Fibroblast of pulmonary artery (primary cell): ENCODE measurements at places on chromosomes 4 and X.

DNA sequence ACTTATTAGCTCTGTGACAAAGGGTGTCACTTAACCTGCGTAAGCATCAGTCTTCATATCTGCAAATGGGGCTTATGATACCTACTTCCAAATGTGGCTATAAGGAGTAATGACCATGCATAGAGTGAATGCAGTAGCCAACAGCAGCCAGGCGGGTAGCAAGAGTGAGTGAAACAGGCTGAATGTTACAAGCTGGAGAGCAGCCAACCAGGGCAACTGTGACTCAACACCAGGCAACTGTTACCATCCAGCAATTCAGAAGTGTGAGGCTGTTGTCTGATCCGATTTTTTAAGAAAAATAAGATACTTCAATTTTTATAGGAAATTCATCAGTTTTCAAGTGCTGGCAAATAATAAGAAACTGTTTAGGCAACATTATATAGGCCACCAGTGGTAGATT is 270.2 kb upstream of the TAPT1 start:
- DNase-seq: peak; percentile 58

DNA sequence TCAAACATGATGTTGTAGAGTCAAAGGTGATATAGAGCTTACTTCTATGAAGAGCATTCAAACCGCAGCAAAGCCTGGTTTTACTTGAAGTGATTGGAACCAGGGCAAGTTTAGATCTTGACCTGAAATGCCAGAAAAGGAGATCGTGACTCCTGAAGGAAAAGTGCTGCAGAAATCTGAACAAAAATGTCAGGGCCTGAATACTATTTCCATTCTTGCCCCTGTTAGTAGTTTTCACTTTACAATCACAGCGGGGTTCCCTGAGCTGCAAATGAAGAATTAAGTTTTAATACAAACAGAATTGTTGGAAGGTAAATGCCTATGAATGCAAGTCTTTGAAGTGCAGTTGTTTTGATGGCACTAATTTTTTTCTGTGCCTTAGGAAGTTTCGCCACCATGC is 4.1 kb downstream of the SLIT2 start:
- no peak for DNase-seq

- DNase-seq: no peak
These were observed 16.9 kb upstream of the PDLIM3 start for GRCh38 chr4:185552254-185552653.

- no peak for DNase-seq
These were observed 26.9 kb upstream of the MAOB start for GRCh38 chrX:43909141-43909540.

- DNase-seq: no peak
These were observed 60.1 kb downstream of the RFC1 start for GRCh38 chr4:39305912-39306677.

- no peak for DNase-seq
These were observed 203.2 kb downstream of the HTR2C start for GRCh38 chrX:114787061-114787460.

GRCh38 chrX:95058815-95059214 is 1384.8 kb downstream of the FAM133A start:
- peak; percentile 66 for DNase-seq

- DNase-seq: peak; percentile 2
These were observed 750.5 kb upstream of the POU3F4 start for GRCh38 chrX:82757614-82758013.

DNA sequence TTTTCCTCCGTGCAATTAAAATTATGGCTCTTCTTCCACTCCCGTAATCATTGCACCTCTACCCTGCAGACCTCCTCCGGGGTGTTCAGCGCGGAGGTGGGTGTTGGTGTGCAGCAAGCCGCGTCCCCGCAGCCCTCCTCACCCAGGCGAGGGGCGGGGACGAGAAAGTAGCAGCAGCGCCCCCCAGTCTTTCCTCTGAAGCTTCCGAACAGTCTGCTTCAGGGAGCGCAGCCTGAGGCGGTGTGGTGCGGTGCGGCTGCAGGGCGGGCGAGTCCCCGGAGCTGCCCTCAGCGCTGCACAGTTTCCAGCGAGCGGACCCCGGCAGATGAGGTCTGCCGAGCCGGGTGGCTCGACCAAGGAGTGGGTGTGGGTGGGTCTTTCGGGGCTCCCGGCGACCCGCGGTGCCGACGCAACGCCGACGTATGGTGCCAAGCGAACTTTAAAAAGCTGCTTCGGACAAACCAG is at the start of gene FRAS1:
Gene FRAS1 (plus strand): TSS at position 189 of the 465 bp plus-strand sequence. CDS start 687 bp downstream, outside the sequence.
- DNase-seq: peak; percentile 24

DNA sequence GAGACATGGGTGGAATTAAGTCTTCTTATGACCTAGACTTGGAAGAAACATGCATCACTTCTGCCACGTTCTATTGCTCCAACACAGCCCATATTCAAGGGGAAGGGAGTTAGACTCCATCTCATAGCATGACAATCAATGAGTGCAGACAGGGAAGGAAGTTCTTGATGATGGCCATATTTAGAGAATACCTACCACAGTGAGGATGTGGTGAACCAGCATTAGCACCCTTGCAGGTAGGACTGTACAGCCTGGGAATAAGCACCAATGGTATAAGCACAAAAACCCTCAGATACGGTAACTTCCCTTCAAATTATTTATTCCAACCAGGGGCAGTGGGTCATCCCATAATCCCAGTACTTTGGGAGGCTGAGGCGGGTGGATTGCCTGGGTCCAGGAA is 29.8 kb downstream of the PAGE2 start:
- no peak for DNase-seq

DNA sequence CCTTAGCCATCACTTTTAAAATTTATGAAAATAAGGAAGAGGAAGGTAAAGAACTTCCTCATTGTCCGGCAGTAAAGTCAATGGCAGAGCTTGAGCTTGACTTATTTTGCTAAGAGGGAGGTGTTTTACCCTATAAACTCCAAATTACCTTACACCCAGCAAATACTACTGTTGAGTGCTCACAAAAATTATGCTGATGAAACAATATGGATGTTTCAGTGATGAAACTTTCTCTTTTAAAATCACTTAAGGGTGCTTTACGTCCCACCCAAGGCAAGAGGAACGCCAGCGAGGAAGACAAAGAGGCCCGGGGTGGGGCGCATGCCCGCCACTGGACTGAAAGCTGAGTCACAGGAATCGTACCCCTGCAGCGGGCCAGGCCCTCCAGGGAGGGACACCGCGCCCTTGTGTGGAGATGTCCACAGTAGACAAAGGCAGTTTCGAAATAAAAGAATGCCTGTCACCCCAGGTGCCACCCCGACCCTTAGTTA is 560 bp upstream of the TMSB4X start:
- DNase-seq: peak; percentile 67

- peak; percentile 40 for DNase-seq
These were observed 11.2 kb upstream of the AMOT start for GRCh38 chrX:112851806-112852205.

- peak; percentile 65 for DNase-seq
These were observed 39.7 kb downstream of the VEGFC start for GRCh38 chr4:176753049-176753448.

DNA sequence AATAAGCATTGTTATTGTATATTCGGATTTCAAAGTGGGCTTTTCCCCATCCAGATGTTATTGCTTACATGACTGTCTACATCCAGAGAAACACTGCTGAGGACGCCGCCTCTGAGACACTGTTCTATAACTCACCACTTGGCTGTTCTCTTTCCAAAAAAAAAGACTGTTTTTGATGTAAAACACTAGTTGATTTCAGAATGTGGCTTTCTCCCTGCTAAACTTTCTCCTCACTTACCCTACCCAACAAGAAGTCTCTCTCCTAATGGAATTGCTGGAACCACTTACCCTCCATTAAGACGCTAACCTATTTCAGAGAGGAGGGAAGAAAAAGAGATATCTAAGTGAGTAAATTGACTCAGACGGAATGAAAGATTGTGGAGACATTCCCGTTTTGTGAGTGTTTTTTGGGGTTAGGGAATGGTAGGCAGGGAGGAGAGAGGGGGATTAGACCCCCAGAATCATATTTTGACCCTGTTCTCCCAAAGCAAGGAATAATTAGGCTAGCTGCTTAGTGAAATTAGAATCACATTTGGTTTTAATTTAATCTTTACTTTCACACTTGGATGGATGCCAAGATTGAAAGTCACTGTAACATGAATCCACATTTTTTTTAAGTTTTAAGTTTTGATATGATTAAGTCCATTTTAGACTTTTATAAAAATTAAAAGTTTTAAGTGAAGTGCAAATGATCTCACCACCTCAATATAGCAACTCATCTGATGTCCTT is 174.9 kb downstream of the CHIC2 start:
- no peak for DNase-seq

- no peak for DNase-seq
These were observed 34.4 kb upstream of the ACSL1 start for GRCh38 chr4:184860018-184860779.

- DNase-seq: no peak
These were observed 186.9 kb downstream of the DCHS2 start for GRCh38 chr4:154304679-154305078.

DNA sequence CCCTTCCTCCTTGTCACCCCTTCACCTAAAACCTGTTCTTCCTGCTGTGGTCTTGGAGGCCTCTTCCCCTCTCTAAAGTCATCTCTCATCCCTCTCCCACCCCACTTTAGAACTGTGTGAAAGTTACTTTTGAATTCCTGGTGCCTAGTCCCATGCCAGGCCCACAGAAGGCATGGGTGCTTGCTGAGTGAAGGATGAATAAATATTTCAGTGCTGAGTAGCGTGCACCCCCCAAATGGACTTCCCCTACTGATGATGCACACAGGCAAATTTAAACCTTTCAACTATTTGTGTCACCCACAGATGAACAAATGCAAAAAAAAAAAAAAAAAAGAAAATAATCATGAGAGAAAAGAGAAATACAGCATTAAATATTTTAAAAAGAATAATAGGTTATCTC is 19.8 kb downstream of the PSMD10 start:
- DNase-seq: no peak

GRCh38 chr4:99648321-99648720 is 9.3 kb downstream of the C4orf54 start:
- DNase-seq: no peak

GRCh38 chrX:33379839-33380238 is 168.5 kb upstream of the DMD start:
- peak; percentile 0 for DNase-seq
